ENCODE measurements at places on chromosomes 2 and 18. TPM values are rescaled to one million over a fixed set of nuclear protein-coding genes. Genes with fewer than 3 reads are reported as not detected.
A peak's percentile ranks its signal among the peaks of the same experiment; 100 is the strongest.

- no peaks in the 10 kb centered on the region for H3K36me3 ChIP-seq
- H3K4me3 ChIP-seq = no peak overlapping the region
- peaks cover 7% of the 10 kb centered on the region for H3K27me3 ChIP-seq
- DNase-seq = no peak
These were observed 60.6 kb downstream of the LRP2 start for GRCh38 chr2:169301596-169302335.

The ARHGAP28 gene
- total RNA-seq = 58.5 TPM

The CIAO1 gene
- 122 TPM for total RNA-seq

The TNS1 gene
- 569 TPM for total RNA-seq

GRCh38 chr18:59059140-59059539 lies 80.5 kb upstream of the SEC11C start:
- H3K27ac ChIP-seq = no peak overlapping the region
- no peaks in the 10 kb centered on the region for H3K36me3 ChIP-seq
- H3K4me1 ChIP-seq = no peaks in the 10 kb centered on the region
- H3K4me3 ChIP-seq = no peak overlapping the region

DNA sequence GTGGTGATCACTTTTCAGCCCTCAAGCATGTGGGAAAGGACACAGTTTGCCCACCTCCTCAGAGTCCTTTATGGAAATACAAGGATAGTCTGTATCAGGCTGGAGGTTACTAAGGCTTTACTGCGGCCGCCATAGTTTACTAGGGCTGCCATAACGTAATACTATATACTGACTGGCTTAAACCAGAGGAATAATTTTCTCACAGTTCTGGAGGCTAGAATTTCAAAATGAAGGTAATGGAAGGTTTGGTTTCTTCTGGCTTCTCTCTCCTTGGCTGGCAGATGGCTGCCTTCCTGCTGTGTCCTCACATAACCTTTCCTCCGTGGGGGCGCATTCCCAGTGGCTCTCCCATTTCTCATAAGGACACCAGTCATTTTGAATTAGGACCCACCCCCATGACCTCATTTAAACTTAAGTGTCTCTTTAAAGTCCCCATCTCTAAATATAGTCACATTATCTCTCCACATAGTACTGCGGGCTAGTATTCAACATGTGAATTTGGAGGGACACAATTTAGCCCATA lies 12.5 kb upstream of the ATIC start:
- H3K27me3 ChIP-seq = no peaks in the 10 kb centered on the region
- H3K27ac ChIP-seq = no peak overlapping the region
- H3K36me3 ChIP-seq = no peaks in the 10 kb centered on the region
- H3K4me1 ChIP-seq = no peaks in the 10 kb centered on the region

- H3K27ac ChIP-seq = no peak overlapping the region
- H3K4me3 ChIP-seq = no peak overlapping the region
- DNase-seq = no peak
- no peaks in the 10 kb centered on the region for H3K4me1 ChIP-seq
These were observed 32.3 kb upstream of the GCG start for GRCh38 chr2:162184359-162184758.

DNA sequence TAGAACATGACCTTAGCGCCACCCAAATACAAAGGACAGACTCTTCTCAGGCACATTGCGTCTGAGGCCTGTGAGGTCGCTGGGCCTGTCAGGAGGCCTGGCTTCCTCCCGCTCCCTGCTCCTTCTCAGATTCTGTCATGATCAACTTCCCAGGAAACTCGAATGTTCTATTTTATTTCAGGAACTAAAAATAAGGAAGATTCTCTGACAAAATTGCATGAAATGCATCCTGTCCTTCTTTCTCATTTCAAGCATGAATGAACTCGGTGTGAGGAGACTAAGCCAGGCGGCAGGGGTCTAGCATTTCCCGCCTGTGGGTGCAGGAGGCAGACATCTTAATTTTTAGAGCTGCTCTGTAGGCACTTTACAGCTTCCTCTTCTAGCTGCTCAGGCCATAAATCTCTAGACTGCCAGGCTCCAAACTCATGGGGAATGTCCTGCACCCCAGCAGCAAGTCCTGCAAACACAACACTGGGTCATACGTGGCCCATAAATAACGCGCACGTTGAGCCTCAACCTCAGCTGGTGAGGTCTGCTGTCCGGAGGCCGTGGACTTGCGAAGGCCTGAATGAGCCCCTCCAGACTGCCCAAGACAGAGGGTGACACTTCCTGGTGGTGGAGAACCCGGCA lies 109.7 kb upstream of the ZNF236 start:
- no peak overlapping the region for H3K4me3 ChIP-seq
- no peaks in the 10 kb centered on the region for H3K36me3 ChIP-seq
- no peak overlapping the region for H3K27ac ChIP-seq
- DNase-seq = no peak
- no peaks in the 10 kb centered on the region for H3K27me3 ChIP-seq
- peaks cover 5% of the 10 kb centered on the region for H3K4me1 ChIP-seq

- no peak for DNase-seq
- no peaks in the 10 kb centered on the region for H3K36me3 ChIP-seq
- H3K4me1 ChIP-seq = no peaks in the 10 kb centered on the region
- H3K4me3 ChIP-seq = no peak overlapping the region
- peaks cover 7% of the 10 kb centered on the region for H3K27me3 ChIP-seq
These were observed 17.3 kb downstream of the PARD6G start for GRCh38 chr18:80229766-80230745.

GRCh38 chr18:68033466-68033865 lies 516.9 kb upstream of the DSEL start:
- H3K36me3 ChIP-seq = no peaks in the 10 kb centered on the region
- no peaks in the 10 kb centered on the region for H3K4me1 ChIP-seq
- no peak for DNase-seq

DNA sequence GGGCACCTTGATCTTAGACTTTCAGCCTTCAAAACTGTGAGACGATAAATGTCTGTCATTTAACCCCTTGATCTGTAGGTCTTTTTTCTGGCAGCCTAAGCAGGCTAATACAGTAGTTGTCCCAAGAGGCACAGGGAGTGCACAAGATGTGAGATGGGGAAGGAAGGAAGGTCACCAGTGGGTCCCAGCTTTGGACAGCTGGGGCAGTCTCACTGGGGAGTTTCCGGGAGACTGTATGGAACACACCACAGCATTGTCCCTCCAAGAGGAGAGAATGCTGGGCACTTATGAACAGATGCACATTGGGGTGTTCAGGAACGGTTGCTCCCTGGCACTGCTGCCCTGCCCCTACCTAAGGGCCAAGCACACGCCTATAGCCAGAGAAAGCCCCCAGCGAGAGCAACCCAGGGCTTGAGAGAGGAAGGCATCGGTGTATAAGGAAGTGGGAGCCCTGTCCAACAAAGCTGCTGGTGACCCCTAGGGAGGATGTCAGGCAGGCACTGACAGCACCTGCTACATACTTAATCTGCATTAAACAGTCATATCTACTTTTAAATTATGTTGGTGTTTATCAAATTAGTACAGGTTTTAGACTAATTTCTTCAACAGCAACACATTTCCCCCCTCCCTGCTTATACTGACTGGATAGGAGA lies 11.6 kb upstream of the NCK2 start:
- no peak for DNase-seq
- H3K4me3 ChIP-seq = no peak overlapping the region

The CHRNG gene
- total RNA-seq = not detected

The EDAR gene
- total RNA-seq = not detected

The PGAP1 gene
- 7.9 TPM for total RNA-seq

GRCh38 chr2:43715300-43716098 lies 39.3 kb upstream of the C1GALT1C1L start:
- no peaks in the 10 kb centered on the region for H3K4me1 ChIP-seq
- H3K27ac ChIP-seq = no peak overlapping the region
- H3K27me3 ChIP-seq = no peaks in the 10 kb centered on the region
- no peak for DNase-seq
- no peak overlapping the region for H3K4me3 ChIP-seq

- H3K4me1 ChIP-seq = no peaks in the 10 kb centered on the region
- DNase-seq = no peak
- H3K27ac ChIP-seq = no peak overlapping the region
- no peaks in the 10 kb centered on the region for H3K27me3 ChIP-seq
- no peaks in the 10 kb centered on the region for H3K36me3 ChIP-seq
These were observed 111.5 kb downstream of the CAPN13 start for GRCh38 chr2:30695749-30696148.

- no peak for DNase-seq
- H3K4me3 ChIP-seq = no peak overlapping the region
- H3K27me3 ChIP-seq = no peaks in the 10 kb centered on the region
- H3K36me3 ChIP-seq = no peaks in the 10 kb centered on the region
- H3K27ac ChIP-seq = no peak overlapping the region
These were observed 56.8 kb upstream of the RASGRP3 start for GRCh38 chr2:33419581-33420200.

The DTNB gene
- 17.5 TPM for total RNA-seq

GRCh38 chr2:238790833-238791230 lies 57.1 kb upstream of the TWIST2 start:
- no peaks in the 10 kb centered on the region for H3K4me1 ChIP-seq
- no peaks in the 10 kb centered on the region for H3K36me3 ChIP-seq
- no peak overlapping the region for H3K27ac ChIP-seq
- H3K4me3 ChIP-seq = no peak overlapping the region

- H3K27me3 ChIP-seq = no peaks in the 10 kb centered on the region
- DNase-seq = no peak
- no peaks in the 10 kb centered on the region for H3K4me1 ChIP-seq
These were observed 24.5 kb downstream of the ITGAV start for GRCh38 chr2:186614373-186614772.

- no peaks in the 10 kb centered on the region for H3K4me1 ChIP-seq
- H3K36me3 ChIP-seq = no peaks in the 10 kb centered on the region
- no peak overlapping the region for H3K27ac ChIP-seq
- peaks cover 19% of the 10 kb centered on the region for H3K27me3 ChIP-seq
- no peak for DNase-seq
These were observed 88.0 kb downstream of the GALR1 start for GRCh38 chr18:77337604-77338003.

The ALPI gene
- not detected for total RNA-seq

GRCh38 chr2:112290088-112290487 lies 14.7 kb downstream of the ZC3H6 start:
- H3K27ac ChIP-seq = no peak overlapping the region
- no peaks in the 10 kb centered on the region for H3K36me3 ChIP-seq
- no peak overlapping the region for H3K4me3 ChIP-seq
- H3K27me3 ChIP-seq = no peaks in the 10 kb centered on the region

GRCh38 chr2:237701859-237702390 lies 74.5 kb downstream of the LRRFIP1 start:
- H3K27ac ChIP-seq = peak overlapping the region; percentile 76
- no peaks in the 10 kb centered on the region for H3K27me3 ChIP-seq
- DNase-seq = peak; percentile 69

The RESP18 gene
- 0.83 TPM for total RNA-seq

The C2orf80 gene
- not detected for total RNA-seq

- no peaks in the 10 kb centered on the region for H3K27me3 ChIP-seq
- H3K4me3 ChIP-seq = no peak overlapping the region
- no peaks in the 10 kb centered on the region for H3K4me1 ChIP-seq
- DNase-seq = no peak
- no peaks in the 10 kb centered on the region for H3K36me3 ChIP-seq
These were observed 30.3 kb upstream of the IL1R1 start for GRCh38 chr2:102112271-102112670.

The CPO gene
- not detected for total RNA-seq

The ASAP2 gene
- total RNA-seq = 2.7 TPM

DNA sequence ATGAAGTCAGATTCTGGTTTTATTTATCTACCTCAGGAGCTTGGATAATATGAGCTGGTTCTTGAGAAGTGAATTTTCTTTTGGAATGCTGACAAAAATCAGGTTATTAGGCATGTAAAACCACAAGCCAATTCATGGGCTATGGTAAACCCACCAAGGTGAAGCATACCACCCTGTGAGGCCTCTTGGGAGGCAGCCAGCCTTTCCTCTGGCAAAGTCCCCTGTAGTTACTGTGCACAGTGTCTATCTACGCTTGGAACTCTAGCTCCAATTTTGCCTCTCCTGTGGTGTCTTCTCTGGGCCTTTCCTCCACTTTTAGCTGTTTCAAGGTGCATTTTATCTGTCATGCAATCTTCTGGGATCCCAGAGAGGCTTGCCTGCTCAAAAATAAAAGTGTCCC lies 242.7 kb upstream of the ZSWIM2 start:
- no peak overlapping the region for H3K27ac ChIP-seq
- no peak overlapping the region for H3K4me3 ChIP-seq
- H3K27me3 ChIP-seq = no peaks in the 10 kb centered on the region

DNA sequence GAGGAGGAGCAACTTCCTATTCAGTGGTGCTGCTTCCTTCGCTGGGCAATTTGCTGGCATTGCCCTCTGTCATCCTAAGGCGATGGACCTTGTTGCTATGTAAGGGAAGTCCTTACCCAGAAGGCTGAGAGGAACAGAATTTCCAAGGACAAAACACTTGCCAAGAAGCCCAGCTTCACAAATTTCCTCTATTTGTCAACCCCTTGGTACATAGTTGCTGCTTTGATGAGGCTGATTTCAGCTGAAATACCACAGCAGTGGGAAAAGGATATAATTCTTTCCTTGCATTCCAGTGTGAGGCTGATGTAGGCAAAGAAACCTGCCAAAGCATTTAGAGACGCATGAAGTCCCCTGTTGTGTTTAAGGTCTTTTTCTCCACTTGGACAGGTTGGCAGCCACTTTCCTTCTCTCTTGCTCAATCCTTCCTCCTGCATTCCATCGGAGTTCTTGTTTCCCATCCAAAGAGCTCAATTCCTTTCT lies 16.4 kb upstream of the ST3GAL5 start:
- no peaks in the 10 kb centered on the region for H3K27me3 ChIP-seq
- DNase-seq = no peak
- H3K4me1 ChIP-seq = peaks cover 19% of the 10 kb centered on the region
- no peak overlapping the region for H3K4me3 ChIP-seq
- H3K36me3 ChIP-seq = no peaks in the 10 kb centered on the region

The ANKRD30BL gene
- not detected for total RNA-seq

GRCh38 chr2:45119855-45120254 lies 110.6 kb upstream of the SIX2 start:
- H3K27ac ChIP-seq = no peak overlapping the region
- no peaks in the 10 kb centered on the region for H3K27me3 ChIP-seq
- no peak overlapping the region for H3K4me3 ChIP-seq
- no peaks in the 10 kb centered on the region for H3K4me1 ChIP-seq

The SCN9A gene
- 18.7 TPM for total RNA-seq

DNA sequence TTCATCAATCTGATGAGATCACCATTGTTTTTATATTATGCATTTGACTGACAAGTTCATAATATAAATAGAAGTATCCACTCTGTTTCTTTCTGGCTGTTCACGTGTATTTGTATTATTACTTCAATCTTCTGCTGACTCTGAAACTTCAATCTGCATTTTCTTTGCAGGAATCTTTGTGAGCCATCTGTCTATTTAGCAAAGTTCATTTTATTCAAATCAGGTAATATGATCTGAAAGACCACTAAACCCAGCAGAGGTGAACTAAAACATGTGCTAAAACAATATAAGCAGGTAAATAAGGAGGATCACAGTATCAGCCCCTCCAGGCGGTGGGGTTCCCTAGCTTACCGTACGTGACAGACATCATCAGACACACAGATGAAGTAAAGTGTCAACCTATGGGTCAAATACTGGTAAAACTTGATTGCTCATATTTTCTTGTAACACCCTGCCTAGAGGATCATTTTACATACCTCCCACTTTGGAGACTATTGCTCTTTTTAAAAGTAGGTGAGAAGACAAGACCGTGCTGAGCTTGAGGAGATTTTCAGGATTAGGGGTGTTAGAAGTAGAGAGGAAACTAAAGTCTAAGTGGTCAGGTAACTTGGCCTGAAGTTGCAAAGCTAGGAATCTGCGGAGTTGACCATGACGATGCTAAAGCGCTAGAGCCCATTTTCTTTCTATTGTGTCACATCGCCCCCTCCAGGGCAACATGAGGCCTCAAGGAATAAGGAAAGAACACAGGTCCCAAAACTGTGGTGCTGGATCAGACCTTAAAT lies 9.0 kb downstream of the DTNB start:
- no peak overlapping the region for H3K27ac ChIP-seq
- H3K36me3 ChIP-seq = no peaks in the 10 kb centered on the region
- H3K4me1 ChIP-seq = peaks cover 6% of the 10 kb centered on the region
- no peak overlapping the region for H3K4me3 ChIP-seq
- no peak for DNase-seq
- H3K27me3 ChIP-seq = no peaks in the 10 kb centered on the region

The KATNAL2 gene
- total RNA-seq = 3.4 TPM

The ARHGAP25 gene
- 125 TPM for total RNA-seq
